ENCODE measurements at places on chromosomes 1 and 21.

- no peak for DNase-seq
These were observed 93.8 kb downstream of the ZFYVE9 start for GRCh38 chr1:52235646-52236045.

GRCh38 chr1:33392639-33393038 lies 38.3 kb downstream of the PHC2 start:
- peak; percentile 53 for DNase-seq

- no peak for DNase-seq
These were observed 72.3 kb downstream of the MPZL1 start for GRCh38 chr1:167794043-167794442.

DNA sequence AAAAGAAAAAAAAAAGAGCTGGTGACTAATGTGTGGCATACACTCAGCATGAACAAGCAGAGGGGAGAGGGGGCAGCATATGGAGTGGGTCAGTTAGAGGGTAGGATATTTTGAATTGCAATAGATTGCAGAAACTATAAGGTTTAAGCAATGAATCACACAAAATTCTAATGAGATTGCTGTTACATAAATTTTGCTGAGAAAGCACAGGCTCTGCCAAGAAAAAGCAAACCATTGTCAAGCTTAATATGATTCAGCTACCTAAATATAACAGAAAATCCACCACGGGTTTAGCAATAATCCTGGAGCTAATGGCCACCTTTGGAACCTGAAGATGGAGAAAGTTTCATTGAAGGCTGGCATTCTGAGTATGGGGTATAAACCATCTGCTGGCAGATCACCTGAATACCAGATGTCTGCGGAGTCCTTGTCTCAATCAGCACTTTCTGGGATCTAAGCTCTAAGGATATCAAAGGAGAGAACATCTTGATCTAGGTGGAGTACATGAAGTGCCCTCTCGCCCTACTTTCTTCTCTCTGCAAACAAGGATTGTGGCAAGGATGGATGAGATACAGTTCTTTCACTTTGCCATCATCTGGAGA lies 30.3 kb upstream of the ANGPTL7 start:
- DNase-seq = no peak

GRCh38 chr1:56025942-56026341 lies 553.4 kb downstream of the PLPP3 start:
- no peak for DNase-seq

GRCh38 chr21:38999161-38999560 lies 184.1 kb downstream of the PSMG1 start:
- DNase-seq = no peak

DNA sequence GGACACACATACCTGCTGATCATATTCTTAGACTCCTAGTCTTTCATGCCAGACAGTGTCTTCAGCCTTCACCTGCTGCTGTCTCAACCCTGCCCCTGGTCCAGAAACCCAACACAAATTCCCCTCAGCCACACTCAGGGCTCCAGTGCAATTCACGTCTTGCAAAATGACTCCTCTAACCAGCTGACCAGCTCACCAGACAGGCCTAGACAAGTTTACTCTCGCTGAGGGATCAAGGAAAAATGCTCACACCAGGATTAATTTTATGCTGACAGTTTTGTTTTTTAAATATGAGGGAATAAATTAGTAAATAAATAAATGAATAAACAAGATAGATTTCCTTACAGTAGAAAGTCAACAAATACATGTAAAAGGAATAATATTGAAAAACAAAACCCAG lies 28.5 kb downstream of the CCDC185 start:
- DNase-seq = no peak

GRCh38 chr1:43878854-43879253 lies 54.7 kb upstream of the ARTN start:
- peak; percentile 63 for DNase-seq

GRCh38 chr1:214400131-214400530 lies 119.2 kb downstream of the SMYD2 start:
- no peak for DNase-seq

DNA sequence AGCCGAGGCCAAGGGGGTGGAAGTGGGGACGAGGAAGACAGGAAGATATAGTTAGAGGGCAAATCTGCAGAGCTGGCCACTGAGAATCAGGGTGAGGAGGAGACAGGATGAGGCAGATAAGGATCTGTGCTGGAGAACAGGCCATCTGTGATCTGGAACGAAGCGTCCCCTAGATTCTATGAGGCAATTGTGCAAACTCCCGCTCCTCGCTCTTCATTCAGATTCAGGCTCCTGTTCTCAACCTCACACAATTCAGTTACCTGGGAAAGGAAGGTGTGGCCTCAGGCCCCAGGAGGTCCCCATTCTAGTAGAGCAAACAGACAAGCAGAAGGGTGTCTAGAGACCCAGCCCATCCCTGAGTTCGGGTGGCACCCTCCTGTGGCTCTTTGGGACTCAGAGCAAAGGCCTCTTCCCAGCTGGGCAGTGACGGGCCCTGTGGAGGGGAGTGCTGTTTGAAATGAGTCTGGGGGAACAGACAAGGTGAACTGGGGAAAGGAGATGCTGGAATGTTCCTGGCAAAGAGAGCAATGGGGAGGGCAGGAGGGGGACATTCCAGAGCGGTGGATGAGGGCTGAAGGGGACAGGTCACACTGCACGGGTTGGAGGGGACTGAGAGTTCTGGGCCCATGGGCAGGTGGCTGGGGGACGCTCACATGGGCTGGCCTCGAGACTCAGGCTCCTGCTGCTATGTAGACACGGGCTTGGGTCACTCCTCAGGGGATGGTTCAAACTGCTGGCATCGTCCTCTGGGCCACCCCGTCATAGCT lies 39.9 kb upstream of the AJAP1 start:
- no peak for DNase-seq

DNA sequence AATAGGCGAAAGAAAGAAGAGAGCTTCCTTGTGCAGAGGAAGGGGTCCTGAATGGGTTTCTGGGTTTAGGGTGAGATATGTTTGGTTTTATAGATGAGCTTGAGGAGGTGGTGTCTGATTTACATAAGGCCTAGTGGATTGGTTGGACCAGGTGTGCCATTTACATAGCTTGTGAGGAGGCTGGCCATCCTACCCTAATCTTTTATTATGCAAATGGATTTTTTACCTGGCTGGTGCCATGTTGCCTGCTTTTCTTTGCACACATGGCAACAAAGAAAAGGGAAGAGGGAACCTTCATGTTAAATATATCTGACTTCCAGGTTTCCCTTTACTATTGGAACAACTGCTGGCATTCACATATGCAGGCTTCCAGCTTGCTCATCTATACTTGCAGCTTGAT lies 585.3 kb downstream of the PTPRU start:
- no peak for DNase-seq

- DNase-seq = no peak
These were observed 4.4 kb downstream of the S100A8 start for GRCh38 chr1:153386500-153386901.

DNA sequence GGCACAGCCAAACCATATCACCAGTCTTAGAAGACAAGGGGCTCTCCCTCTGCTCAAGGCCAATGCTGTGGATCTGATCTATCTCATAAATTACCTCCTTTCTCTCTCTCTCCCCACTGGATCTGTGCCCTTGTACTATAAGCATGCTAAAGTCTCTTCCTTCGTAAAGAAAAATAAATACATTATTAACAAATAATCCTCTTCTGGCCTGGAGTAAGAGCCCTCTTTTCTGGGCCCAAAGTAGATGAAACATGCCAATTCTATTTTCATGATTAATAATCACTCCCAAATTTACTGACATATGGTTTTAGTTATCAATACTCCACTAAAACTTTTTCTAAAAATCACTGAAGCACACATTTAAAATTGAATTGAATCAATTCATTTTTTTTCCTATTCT lies 889.7 kb downstream of the ADGRL2 start:
- DNase-seq = no peak

GRCh38 chr1:167483790-167484189 lies 34.5 kb downstream of the CD247 start:
- no peak for DNase-seq

GRCh38 chr1:44730741-44731512 lies at the start of gene RNU5D-1:
Gene RNU5D-1, minus strand, starts transcription at chr1:44731170.
- peak; percentile 92 for DNase-seq

DNA sequence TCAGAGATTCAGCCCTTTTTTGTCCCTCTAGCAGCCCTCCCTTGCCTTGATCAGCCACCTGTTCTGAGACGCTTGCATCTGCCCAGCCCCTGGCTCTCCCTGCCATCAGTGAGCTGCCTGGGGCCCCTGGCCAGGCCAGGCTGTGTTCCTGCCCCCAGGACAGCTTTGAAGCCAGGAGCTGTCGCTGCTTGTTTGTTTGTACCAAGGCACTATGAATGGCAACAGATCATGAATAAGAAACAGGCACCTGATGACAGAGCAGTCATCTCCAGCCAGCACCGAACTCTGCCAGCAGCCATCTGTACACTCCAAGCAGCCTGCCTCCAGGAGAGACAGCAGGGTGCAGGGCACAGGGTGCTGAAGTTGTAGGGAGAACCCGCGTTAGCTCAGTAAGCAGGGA lies 8.1 kb upstream of the VWA5B1 start:
- no peak for DNase-seq

DNA sequence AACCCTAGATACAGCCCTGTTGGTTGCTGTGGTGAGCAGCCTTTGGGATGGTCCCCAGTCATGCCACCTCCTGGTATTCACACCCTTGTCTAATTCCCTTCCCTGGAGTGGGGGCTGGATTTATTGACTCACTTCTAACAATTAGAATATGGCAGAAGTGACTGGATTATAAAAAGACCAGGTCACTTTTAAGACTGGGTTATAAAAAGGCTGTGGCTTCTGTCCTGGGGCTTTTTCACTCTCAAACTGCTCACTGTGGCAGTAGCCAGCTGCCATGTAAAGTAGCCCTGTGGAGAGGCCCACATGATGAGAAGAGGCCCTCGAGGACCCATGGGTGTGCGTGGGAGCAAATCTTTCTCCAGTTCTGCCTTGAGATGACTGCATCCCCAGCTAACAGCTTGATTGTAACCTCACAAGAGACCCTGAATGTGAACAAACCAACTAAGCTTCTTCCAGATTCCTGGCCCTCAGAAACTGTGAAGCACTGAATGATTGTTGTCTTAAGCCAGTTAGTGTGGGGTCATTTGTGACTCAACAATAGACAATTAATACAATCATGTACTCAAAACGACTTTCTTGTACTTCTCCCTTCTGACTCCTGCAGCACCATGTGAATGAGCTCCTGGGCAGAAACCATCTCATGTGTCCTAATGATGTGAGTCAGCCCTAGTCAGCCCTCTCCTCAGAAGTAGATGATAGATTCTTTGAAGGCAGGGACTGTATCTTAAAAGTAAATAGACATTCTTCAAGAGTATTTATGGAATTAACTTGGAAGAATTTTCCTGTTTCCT lies 234.9 kb downstream of the TNR start:
- no peak for DNase-seq

- DNase-seq = no peak
These were observed 78.1 kb downstream of the DDR2 start for GRCh38 chr1:162710345-162710744.

DNA sequence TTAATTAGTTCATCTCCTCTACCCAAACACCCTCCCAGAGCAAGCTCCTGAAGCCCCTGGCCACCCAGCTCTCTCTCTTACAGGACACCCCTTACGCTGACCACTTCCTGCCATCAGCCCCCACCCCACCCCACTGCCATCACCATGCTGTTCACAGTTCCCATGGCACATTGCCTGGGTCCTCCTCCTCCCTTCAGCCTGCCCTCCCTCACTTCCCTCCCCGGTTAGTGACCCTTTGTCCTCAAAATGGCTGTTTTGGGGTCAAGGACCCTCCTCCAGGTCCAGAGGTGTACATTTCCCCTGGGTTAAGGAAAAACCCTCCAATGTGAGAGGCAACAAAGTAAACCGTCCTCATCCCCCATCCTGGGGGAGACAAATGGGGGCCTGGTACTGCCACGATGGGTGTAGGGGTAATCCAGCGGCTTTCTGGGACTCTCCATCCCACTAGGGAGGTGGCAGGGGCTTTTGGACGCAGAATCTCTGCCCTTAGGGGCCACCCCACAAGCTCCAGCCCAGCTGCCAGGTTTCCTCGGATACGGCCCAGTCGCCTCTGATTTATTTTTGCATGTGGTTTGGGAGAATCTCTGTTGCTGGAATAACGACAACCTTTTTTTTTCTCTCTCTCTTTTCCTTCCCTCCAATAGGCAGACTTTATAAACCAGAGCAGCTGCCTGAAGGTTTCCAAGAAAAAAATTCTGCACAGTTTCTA lies 8.5 kb downstream of the CAMK2N1 start:
- DNase-seq = no peak

GRCh38 chr1:209667708-209668107 lies 7.5 kb upstream of the G0S2 start:
- no peak for DNase-seq

DNA sequence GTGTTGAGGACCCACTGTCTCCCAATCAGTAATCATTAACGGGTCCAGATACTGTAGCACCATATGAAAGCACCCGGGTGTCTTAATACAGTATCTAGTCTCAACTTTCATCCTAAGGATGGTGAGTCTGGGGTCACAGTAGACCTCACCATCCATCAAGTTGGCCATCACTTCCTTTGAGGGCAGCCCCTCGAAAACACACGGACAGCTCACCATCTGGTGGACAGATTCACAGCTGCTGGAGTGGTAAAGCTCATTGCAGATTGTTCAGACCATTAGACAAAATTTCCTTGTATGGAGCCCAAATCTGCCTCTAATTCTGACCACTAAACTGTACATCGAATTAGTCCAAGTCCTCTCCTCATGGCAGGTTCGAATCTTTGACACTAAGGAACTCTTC lies 123.1 kb downstream of the PGBD5 start:
- no peak for DNase-seq

- no peak for DNase-seq
These were observed 8.5 kb upstream of the SLC26A9 start for GRCh38 chr1:205951746-205952145.

GRCh38 chr1:234975941-234976860 lies 152.4 kb downstream of the TOMM20 start:
- DNase-seq = no peak

DNA sequence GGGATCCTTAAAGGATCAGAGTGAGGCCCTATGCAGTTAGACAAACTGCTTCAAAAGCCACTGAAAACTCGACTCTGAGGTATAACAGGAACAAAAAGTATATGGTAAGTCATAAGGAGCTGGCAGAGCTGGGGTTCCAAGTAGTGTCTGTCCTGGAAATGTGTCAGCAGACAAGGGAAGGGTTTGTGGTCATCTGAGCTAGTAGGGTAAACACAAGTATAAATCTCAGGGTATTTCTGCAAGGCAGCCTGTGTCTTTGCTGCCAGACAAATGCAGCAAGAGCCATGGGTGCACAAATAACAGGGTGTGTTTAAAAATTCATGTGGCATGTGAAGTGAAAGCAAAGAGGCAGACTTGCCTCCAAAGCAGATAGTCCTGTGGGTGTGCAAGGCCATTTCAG lies 759.0 kb upstream of the ADAMTS5 start:
- no peak for DNase-seq

GRCh38 chr21:25461725-25462124 lies 145.6 kb downstream of the MRPL39 start:
- DNase-seq = no peak

DNA sequence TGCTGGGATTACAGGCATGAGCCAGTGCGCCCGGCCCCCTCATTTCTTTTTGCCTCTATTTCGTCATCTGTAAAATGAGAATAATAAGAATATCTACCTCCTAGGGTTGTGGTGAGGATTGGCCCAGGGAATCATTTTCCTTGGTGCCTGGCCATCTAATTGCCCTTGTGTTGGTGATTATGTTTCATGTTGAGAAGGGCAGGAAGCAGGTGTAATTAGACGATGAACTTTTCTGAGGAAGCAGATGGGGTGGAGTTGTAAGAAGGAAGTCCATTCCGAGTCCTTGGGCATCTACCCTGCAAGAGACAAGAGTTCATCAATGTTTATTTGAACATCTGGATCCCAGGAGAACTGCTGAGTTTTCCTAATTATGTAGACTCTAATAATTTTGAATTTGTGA lies 38.7 kb upstream of the NEK2 start:
- DNase-seq = peak; percentile 10

GRCh38 chr1:1721201-1721600 lies 3.0 kb downstream of the CDK11A start:
- DNase-seq = no peak

All from NCI-H146 (cell line).